ENCODE measurements at places on chromosomes 4 and X.

- no peak for DNase-seq
Observed at GRCh38 chr4:181855307-181855706, 387.9 kb upstream of the TENM3 start.

DNA sequence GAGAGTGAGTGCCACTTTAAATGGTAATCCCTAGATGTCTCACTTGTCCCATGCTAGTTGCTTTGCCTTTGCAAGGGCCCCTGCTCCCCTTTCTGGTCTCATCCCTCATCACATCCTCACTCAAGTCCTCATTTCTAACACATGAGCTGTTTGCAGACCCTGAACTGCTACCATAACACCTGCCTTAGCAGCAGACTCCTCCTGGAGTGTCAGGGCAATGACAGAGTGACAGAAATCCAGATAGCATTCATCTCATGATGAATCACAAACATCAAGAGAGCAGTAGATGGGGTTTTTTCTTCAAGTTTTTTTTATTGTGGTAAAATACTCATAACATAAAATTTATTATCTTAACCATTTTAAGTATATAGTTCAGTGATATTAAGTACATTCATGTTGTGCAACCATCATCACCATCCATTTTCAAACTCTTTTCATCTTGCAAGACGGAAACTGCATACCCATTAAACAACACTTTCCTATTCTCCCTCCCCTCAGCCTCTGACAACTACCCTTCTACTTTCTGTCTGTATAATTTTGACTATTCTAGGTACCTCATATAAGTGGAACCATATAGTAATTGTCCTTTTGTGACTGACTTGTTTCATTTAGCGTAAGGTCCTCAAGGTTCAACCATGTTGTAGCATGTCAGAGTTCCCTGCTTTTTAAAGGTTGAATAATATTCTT, 133.2 kb upstream of the RPS6KA3 start:
- DNase-seq = no peak

- no peak for DNase-seq
Observed at GRCh38 chrX:8232406-8232805, 61.3 kb upstream of the VCX2 start.

GRCh38 chrX:13094828-13095341, 50.5 kb upstream of the FAM9C start:
- DNase-seq = no peak

DNA sequence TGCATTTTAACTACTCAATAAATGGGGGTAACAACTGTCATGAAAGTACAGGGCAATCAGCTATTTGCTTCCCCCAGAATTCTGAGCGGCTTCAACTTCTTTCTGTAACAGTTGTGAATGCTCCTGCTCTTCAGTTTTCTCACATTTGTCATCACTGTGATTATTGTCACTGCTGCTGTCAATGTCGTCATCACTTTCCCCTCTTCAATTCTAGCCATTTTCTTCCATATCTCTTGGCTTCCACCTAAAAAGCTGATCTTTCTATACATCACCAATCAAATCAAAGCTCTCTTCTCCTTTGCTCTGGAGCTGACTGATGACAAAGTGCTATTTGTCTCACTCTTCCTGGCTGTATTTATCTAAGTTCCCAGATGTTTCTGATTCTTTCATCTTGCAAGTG, 125.6 kb downstream of the COMMD8 start:
- DNase-seq = no peak

- no peak for DNase-seq
Observed at GRCh38 chrX:37420185-37420584, 71.0 kb downstream of the PRRG1 start.

DNA sequence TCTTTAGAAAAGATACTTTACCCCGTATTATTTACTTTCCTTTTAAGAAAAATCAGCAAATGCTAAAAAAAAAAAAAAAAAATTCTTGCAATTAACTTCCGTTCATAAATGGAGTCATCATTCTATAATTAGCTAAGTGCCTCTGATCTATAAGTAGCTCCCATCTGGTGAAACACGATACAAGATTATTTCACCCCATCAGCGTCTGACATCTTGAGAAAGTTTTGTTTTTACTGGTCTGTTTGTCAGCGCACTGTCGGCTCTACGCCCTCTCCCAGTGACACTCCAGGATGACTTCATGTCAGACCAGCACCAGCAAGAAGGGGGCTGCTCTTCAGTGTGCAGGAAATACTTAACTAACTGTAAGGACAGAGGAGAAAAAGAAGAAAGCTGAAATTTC, 108.3 kb downstream of the AFAP1 start:
- DNase-seq = no peak

DNA sequence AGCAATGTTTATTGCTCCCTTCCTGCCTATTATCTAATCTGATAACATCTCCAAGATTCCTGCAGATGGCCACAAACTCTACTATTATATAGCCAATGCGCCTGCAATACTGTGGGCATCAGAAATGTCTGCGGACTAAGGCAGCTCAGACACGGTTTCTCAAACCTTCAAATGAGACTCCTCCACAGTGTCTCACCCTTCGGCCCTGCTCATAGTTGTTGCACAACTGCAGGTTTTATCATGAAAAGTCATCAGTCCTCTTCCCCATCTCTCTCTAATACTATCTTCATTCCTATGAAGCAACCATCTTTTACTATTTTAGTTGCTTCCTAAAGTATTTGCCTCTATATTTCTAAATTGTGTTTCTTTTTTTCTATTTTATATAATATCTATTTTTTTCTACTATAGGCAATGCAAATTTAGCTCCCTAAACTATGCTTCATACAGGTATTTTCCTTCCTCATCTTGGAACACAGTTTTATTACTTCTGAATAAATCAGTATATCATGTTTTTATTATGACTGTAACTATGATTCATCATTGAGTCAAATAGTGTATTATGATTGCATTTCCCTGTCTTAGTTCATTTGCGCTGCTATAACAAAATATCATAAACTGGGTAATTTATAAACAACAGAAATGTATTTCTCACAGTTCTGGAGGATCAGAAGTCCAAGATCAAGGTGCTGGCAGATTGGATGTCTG, 129.7 kb upstream of the EDNRA start:
- no peak for DNase-seq

- DNase-seq = no peak
Observed at GRCh38 chrX:39144956-39145355, 343.7 kb downstream of the MID1IP1 start.

DNA sequence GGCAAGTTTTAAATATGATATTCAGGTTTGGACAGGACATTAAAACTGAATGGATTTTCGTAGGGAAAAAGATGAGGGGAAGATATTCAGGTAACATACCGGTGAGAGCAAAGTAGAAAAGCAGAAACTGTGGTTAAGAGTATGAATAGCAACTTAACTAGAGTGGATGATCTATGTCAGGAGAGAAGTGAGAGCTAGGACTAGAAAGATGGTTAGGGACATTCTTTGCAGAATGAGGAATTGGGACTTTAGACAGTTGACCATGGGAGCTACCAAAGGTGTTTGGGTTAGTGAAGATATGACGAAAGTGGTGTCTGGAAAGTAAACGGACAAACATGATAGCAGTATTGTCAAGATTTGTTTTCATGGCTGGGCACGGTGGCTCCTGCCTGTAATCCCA, 45.2 kb downstream of the ANXA5 start:
- DNase-seq = no peak

- no peak for DNase-seq
Observed at GRCh38 chrX:45762699-45763647, 562.3 kb upstream of the DIPK2B start.

Data from cerebellar nuclear complex (tissue), 1 donor.